Midbrain (tissue), 1 donor: ENCODE measurements at places on chromosomes 3 and 15.

DNA sequence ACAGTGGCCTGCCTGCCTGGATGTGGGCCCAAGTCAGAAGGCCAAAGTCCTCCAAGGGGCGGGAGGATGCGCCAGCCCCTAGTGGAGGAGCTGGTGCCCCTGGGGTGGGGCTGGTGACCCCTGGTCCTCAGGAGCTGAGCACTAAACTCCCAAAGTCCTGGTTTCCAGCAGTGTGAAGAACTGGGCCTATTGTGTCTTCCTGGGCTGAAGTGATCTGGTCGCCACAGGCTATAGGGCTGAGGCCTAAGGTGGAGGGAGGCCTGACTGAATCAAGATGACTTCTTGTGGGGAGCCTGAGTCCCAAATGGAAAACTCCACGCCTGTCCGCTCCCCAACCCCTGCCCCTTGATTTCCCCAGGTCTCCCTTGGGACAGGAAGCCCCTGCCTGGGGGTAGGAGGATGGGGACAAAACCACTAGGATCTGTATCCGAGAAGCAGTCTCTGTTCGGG, 753 bp upstream of the FES start:
- no peak for DNase-seq

DNA sequence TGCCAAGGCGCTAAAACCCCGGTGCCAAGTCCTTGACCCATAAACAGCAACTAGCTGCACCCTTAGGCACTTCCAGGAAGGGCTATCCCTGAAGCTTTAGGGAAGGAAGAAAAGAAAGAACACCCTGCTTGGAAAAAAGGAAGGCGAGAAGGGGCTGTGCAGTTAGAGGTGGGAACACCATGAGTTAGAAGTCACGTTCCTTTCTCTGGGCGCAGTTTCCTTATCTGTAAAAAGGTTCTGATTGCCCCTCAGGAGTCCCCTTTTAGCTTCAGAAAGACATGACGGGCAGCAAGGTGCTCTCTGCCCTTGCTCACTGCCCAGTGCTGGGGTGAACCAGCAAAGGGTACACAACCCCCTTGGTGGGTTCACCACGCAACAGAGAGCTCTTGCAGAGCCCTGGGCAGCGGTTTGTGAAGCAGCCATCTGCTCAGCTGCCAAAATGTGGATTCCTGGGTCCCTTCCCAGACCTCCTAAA, 798 bp downstream of the GCHFR start:
- no peak for DNase-seq

DNA sequence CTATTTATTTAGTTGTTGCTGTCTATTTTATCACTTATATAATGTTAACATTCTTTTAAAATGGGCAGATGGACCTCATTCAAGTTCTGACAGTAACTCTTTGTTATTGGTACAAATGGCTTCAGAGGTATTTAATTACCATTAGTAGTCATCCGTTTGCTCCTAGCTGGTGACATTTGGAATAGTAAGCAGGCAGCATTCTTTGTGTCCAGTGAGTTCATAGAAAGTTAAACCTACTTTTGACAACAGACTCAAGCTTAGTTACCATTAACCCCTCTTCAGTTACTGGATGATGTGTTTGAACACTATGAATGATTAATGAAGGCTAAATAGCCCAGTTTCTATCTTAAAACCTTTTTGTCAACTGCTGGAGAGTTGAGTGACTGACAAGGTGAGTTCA, 500.7 kb upstream of the ATP11B start:
- DNase-seq = no peak

DNA sequence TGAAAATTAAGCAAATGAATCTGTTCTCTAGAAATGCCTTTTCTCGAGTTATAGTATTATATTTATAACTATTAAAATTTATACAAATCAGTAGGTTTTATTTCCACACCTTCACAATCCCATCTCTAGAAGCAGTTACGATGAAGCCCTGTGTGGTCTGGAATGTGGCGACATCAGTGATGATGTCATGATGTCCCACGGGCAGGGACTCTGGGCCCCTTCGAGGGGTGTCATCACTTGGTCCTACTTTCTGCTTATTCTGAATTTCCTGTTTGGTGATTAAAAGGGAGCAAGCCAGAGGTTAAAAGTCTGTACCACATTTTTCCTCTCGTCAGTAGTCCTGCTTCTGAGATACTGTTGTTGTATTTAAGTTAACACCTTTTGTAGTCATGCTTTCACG, 67.4 kb downstream of the PIK3R4 start:
- DNase-seq = no peak

DNA sequence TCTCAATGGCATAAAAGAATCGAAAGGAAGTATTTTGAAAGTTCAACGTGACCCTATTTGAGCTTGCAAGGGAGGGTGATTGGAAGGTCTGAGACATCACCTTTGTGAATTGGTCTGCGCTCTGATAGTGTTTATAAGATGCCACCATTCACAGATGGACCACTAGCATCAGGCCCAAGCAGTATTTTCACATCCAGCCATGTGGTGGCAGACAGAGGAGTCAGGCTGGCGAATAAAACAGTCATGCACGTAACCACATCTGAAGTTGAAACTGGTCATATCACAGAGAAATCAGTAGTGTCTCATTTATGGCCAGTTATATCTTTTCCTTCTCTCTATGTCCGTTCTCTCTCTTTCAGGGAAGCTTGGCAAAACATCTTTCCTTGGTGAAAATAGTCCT, 170.1 kb upstream of the ONECUT1 start:
- DNase-seq = no peak

- no peak for DNase-seq
Observed at GRCh38 chr3:71160785-71161546, 422.6 kb downstream of the FOXP1 start.

DNA sequence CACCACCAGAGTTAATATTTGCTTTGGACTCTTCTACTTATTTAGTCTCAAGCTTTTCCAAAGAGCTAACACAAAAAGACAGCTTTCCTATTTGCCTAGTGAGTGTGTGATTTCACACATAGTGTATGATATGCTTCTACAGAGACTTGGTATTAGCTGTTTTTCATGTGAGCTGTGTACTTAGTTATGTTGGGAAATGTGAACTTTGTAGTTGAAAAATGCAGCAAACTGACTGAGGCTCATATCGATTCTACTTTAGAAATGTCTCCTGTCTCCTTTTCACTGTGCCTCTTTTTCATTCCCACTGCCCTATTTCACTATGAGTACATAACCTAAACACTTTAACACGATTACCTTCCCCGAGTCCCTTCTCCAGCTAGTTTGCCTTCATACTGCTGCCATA, 136.5 kb downstream of the ALCAM start:
- peak; percentile 53 for DNase-seq

DNA sequence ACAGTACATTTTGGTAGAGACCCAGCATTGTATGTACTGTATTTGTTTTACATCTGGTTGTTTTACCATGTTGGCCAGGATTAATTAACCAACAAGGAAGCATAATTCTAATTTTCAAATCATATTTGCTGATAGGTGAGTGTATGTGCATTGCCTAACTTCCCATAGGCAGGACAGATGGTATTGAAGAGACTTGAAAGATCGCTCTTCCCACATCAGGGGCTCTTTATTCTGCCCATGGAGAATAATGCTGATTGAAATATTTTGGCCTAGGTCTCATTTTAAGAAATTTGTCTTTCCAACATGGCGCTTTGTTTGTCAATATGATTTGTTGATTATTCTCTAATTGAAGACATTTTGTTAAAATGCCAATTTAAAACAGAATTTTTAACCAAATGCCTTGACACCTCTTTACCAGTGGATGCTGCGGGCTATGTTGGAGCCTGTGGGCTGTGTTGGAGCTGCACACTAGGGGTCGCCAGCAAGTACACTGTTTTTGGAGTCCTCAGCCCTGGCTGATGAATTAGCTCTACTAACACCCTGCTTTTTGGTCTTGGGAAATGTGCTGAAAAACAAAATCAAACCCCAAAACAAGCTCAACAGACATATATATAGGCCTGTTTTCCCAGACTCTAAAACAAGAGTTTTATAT, 5.3 kb downstream of the P2RY12 start:
- DNase-seq = peak; percentile 27

DNA sequence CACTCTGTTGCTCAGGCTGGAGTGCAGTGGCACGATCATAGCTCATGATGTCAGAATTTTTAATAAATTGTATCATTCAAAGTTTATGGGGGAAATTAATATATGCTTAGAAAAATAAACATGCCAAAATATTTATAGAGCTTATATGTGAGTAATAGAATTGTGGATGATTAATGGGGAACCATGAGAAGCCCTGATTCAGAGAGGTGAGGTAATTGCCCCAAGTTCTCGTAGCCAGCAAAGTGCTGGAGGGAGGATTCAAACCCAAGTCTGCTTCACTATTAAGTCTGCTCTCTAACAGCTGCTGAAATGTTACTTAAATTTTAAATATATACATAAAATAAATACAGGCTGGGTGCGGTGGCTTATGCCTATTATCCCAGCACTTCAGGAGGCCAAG, 26.2 kb upstream of the IGF2BP2 start:
- no peak for DNase-seq

DNA sequence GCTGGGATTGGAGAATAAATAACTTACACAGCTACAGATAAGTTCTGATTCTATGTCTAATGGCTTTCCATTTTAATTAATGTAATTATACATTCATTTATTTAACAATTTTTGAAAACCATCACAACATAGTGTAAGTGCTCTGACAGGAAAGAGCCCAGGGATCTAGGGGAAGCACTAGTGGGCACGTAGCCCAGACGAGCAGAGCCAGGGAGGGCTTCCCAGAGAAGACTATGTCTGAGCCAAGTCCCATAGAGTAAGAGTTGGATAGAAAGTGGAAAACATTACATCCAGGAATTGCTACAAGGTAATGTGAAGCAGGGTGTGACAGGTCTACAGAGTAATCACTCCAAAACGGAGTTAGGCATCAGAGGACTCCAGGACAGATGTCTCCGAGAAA, 2.9 kb upstream of the HGD start:
- DNase-seq = no peak

DNA sequence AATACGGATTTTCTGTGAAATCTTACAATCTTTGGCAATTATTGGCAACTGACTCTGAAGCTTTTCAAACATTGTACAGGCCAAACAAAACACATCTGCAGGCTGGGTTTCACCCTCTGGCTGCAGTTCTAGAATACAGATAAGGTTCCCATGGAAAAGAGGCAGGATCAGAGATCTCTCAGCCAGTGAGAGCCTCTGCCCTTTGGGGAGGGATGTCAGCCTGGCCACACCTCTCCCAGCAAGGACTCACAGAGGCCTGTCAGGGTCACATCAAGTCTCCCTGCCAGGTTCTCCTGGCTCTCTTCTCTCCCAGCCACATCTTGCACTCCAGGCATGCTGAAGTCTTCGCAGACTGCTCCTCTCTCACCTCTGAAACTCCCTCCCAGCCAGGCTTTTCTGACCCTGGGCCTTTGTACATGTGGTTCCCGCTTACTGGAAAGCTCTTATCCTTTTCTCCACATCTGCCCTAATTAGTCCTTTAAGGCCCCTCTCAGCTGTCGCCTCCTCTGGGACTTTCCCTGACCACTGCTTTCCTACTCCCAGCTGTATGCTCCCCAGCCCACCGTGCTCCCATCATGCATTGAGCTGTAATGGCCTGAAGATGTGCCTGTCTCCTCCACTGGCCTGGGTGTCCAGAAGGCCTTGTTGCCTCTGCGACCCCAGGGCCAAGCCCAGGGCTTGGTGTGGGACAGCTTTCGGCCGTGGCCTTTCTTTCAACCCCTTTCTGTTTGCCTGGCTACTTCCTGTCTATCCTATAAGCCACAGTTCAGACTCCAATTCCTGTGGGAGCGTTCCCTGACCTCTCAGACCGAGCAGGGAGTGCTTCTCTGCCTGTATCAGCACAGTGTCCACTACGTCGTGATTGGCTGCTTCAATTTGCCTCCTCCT, 4.3 kb downstream of the RBP1 start:
- DNase-seq = peak; percentile 73

DNA sequence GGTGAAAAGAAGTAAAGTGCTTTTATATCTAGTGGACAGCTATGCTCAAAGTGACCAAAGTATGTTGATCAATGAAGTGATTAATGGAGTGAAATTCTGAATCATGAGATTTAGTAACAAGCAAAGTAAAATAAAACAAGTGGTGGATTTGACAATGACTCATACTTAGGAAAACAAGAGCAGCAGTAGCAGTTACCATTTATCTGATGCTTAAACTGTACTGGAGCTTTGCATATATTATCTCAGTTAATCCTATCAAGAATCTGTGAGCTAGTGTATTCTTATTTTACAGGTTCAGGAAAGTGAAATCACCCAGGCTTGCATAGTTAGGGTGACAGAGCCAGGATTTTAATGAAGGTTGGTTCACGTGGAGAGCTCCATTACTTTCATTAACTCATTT, 50.6 kb upstream of the SPATA16 start:
- DNase-seq = no peak

DNA sequence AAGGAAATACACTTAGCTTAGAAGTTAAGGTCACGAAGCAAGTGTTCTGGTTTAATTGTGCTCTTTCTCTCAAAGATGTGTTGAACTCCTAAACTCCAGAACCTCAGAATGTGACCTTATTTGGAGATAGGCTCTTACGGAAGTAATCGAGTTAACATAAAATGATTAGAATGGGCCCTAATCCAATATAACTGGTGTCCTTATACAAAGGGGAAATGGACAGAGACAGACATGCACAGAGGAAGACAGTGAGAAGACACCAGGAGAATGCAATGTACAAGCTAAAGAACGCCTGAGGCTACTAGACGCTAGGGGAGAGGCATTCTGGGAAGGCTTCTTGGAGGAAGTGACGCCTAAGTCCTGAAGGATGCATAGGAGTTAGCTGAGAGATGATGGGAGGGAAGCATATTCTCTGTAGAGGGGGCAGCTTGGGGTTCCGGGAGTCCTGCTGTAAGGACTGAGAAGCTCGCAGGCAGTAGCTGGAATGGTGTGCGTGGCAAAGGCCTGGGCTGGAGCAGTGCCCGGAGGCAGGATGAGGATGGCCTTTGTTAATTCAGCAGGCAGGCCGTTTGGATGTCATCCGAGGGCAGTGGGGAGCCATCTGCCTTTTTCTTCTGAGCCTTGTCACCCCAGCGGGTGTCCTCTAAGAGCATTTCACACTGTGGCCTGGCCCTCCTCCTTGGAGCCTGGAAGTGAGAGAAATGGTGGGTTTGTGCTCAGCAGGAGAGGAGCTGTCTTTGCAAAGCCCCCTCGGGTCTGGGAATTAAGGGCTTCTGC, 513.4 kb downstream of the SHQ1 start:
- DNase-seq = peak; percentile 91

DNA sequence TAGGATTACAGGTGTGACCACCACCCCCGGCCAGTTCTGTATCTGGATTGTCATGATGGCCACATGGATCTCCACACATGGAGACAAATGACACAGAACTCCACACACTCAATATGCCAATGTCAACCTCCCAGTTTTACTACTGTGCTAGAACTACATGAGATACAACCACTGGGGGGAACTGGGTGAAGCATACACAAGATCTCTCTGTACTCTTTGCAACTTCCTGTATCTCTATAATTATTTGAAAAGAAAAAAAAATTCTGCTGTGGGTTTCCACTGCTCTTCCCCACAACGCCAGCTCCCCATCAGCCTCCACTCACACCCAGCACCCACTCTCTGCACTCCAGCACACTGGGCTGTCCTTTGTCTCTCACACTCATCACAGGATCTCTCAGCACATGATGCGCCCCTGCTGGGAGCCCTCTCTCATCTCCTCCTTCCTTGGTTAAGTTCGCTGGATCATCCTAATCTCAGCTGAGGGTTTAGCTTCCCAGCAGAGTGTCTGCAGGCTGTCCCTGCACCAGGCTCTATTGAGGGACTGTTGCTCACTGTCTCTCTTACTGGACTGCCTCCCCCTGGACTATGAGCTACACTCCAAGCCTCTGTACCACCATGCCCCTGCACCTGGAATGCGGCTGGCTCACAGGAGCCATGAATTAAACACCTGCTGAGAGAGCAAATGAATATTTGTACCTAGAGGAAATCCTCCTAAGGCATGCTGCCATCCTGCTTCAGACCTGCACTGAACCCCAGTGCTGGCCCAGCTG, 10.7 kb upstream of the RAB43 start:
- no peak for DNase-seq
